ENCODE measurements at places on chromosomes 6 and 20.

DNA sequence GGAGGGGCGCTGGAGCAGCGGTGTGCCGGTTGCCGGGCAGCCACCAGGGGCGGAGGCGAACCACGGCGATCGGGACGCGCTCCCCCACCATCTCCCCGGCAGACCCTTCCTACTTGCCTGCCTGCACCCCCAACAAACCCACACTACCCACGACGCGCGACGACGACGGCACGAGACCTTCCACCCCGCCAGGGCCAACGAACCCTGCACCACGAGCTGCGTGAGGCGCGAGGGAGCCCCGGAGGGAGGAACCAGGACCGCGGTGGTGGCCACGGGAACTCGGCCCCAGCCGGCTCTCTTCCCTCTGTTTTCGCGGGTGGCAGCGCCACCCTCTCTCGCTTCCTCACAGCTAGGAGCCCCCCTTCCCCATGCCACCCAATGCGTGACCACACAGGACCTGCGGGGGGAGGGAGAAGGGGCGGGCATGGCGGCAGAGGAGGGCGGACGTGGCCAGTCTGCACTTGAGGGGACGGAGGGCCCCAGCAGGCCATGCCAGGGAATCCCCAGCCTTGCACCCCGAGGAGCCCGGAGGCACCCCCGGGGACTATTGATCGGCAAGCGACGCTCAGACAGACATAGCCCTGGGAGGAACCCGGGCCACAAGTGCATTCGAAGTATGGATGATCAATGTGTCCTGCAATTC, 1516.4 kb upstream of the DEFB115 start:
- no peak for DNase-seq

GRCh38 chr6:50128420-50129005, 78.8 kb upstream of the DEFB112 start:
- no peak for DNase-seq

- no peak for DNase-seq
Observed at GRCh38 chr6:25142506-25142905, 136.7 kb upstream of the CARMIL1 start.

GRCh38 chr20:15375836-15376235, 1038.4 kb upstream of the FLRT3 start:
- DNase-seq: no peak

- no peak for DNase-seq
Observed at GRCh38 chr20:53170196-53170595, 198.0 kb downstream of the TSHZ2 start.

GRCh38 chr6:137693711-137694110, 173.3 kb upstream of the TNFAIP3 start:
- no peak for DNase-seq

GRCh38 chr6:135798751-135799515, 52.6 kb upstream of the PDE7B start:
- DNase-seq: no peak

DNA sequence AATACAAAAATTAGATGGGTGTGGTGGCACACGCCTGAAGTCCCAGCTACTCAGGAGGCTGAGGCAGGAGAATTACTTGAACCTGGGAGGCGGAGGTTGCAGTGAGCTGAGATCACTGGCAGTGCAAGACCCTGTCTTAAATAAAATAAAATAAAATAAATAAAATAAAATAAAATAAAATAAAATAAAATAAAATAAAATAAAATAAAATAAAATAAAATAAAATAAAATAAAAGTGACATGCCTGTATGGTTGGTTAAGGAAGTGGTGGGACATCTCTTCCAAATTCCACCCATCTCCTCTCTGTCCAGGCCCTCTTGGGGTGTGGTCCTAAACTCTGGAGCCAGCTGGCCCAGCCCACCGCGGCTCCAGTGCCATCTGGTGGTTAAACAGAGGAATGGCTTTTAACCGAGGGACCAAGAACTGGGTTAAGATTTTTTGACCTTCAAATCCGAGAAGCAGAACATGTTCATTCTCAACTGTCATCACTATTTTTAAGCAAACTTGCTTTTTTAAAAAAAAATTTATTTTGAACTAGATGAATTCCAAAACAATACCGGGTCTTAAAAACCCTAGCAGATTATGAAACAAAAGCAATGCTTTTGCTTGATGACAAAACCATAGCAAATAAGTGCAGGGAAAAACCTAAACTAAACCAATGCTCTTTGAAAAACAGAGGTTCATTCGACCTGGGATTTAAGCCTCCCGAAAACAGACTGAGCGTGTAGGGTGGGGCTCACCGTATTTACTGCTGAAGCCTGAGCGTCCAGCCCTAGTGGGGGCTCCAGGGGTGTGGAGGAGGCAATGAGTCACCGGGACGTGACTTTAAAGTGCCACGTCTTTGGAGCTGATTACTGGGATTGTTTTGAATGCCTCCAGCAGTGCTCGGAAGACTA, 68.8 kb downstream of the CDC5L start:
- peak; percentile 32 for DNase-seq

DNA sequence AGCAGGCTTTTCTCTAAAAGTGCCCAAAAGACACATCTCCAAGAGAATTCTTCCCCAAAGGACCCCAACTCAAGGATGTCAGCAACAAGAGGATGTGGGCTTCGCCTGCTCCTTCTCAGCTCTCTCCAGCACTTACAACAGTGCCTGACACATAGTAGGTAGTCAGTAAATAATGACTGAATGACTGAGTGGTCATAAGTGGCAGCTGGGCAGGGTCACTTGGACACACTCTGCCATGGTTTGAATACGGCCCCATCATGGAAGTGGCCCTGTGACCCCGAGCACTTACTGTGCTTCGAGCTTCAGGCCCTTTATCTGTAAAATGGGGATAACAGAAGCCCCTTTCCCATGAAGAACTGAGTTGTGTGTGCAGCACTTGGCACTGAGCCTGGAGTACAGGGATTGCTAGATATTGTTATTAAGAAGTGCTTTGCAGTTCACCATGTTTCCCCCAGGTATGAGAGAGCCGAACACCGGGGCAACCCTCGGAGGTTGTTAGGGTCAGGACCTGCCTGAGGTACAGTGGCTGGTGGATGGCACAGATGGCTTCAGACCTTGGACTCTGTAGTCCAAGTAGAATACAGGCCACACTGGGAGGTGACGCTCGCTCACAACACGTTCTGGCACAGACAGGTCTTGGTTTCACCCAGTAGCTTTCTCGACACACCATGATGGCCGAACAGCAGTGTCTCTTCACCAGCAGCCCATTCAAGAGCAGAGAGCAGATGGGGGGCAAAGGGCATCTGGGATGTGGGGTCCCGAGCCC, 56.0 kb downstream of the NOL4L start:
- no peak for DNase-seq

GRCh38 chr20:21156266-21156665, 30.4 kb downstream of the KIZ start:
- DNase-seq: no peak

DNA sequence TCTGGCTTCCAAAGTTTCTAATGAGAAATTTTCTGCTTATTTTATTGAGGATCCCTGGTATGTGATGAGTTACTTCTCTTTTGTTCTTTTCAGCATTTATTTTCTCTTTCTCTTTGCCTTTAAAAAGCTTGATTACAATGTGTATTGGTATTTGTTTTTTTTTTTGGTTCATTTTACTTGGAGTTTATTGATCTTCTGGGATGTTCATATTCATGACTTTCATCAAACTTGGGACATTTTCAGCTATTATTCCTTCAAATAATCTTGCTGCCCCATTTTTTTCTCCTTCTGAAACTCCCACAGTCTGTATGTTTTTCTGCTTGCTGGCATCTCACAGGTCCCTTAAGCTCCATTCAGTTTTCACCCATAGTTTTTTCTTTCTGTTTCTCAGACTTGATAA, 102.4 kb downstream of the PRDM13 start:
- no peak for DNase-seq

DNA sequence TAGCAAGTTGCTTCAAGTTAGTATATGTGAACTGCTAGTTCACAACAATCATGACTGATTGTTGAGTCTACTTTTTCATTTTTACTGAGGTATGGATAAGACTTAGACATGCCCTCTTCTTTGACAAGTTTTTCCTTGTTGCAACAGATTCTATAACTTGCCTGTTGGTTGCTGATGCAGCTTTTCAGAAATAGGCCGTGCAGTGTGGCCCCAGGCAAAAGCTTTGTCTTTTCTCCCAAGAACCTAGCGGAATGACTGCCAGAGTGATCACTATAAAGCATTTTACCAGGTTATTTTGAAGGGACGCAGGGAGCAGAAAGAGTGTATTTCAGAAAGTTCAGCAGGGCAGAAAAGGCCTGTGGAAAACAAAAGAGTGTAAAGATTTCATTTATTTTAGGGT, 16.0 kb downstream of the HECA start:
- DNase-seq: no peak

DNA sequence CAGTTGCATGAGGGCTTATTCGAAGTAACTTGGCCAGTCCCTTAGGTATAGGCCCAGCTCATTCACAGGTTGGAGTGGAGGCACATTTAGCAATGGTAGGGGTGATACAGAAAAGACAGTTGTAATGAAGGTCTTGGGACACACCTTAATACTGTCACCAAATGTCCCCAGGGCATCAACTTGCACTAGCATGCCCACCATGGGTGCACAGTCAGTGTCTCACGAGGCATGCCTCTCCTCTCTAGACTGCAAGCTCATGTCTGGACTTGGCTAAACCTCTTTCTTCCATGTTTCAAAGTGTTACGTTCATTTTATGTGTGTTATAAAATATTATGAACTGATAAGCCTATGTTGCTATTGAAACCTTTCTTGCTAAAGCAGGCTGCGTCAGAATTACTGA, 124.0 kb upstream of the ECI2 start:
- no peak for DNase-seq

- DNase-seq: peak; percentile 88
Observed at GRCh38 chr6:37705239-37706051, 7.8 kb upstream of the MDGA1 start.

DNA sequence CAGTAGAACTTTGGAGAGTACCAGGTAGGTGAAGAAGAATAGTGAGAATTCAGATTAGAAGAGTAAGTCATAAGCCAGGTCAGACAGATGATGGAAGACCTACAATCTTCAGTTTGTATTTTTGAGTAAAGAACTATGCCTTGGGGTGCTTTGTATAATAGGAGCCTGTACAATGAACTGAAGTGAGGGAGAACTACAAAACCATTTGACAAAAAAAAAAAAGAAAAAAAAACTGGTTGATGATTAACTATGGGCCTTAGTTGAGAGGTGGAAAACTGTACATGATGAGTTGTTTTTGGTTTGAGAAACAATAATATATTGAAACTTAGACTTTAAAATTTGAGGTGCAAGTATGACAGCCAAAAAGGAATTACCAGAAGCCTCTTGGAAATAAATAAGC, 25.7 kb downstream of the VTA1 start:
- DNase-seq: no peak

DNA sequence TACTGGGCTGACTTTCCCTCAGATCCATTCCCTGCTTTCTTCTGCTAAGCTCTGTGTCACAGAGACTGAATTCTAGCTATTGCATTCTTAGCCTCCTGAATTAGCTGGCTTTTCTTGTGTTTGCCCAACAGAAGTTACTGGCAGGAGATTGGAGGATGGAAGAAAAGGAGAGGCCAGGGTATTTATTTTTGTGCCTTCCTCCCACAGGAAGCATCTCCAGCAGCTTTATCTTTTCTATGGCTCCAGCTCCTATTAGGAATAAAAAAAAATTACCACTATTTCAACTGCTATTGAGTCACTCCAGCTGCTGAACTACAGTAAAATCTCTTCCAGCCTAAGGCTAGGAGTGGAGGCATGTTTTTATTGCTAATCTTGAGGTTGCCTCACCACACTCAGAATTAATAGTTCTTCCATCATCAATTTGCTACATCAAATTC, 492.4 kb downstream of the RFPL4B start:
- DNase-seq: no peak

GRCh38 chr20:50758469-50758868, 27.1 kb downstream of the PARD6B start:
- DNase-seq: no peak

- DNase-seq: no peak
Observed at GRCh38 chr20:9300080-9300479, 214.3 kb upstream of the LAMP5 start.

DNA sequence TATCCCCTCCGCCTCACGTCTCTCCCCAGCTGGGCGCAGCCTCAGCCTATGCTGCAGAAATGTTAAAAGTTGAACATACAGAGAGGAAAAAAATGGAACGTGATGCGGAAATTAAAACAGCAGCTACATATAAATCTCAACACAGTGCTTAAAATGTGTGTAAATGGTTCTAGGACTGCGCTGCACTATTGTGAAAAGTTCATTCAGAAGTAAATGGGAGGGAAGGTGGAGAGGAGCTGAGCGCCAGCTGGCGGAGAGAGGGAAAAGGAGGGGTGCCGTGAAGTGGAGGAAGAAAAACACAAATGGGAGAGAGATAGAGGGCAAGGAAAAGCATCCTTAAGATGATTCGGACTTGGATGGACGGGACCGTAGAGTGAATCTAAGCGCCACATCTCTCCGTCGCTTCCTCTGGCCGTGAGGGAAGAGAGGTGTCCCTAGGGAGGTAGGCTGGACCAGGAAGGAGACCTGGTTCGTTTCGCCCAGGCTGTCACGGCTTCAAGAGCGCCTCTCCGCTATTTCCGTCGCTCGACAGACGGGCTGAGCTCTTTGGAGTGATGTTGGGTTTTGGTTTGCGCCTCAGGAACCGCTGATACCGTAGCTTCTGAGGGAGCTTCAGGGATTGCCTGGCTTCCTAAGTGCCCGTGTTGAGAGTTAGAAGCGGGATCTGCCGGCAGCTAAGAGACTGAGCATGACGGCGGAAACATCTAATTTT, 113.7 kb downstream of the TRIM27 start:
- DNase-seq: no peak

DNA sequence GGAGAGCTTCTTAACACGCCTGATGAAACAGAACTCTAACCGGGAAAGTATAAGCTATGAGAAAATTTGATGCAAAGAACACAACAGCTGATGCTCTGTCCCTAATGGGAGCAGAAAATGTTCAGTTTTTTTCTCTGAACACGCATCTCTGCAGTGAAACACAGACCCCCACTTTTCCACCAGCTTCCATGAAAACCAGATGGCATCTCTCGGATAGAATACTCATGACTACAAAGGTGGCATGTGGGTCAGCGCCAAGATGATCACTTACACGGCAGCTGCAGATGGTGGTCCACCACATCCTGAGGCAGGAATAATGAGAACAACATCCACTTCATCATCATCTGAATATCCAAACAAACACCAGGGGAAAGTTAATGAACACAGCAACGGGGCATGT, 85.2 kb upstream of the CNR1 start:
- no peak for DNase-seq

GRCh38 chr6:129393654-129394053, 316.3 kb downstream of the ARHGAP18 start:
- no peak for DNase-seq

- DNase-seq: no peak
Observed at GRCh38 chr6:70901324-70901723, 55.5 kb downstream of the B3GAT2 start.

- DNase-seq: no peak
Observed at GRCh38 chr6:130229645-130230044, 6.9 kb upstream of the SAMD3 start.

- no peak for DNase-seq
Observed at GRCh38 chr20:24673678-24674570, 204.5 kb downstream of the SYNDIG1 start.

- DNase-seq: no peak
Observed at GRCh38 chr20:55800552-55801245, 204.6 kb downstream of the CBLN4 start.

- no peak for DNase-seq
Observed at GRCh38 chr6:92944132-92944531, 475.2 kb downstream of the EPHA7 start.

GRCh38 chr6:112027942-112028674, 25.8 kb upstream of the CCN6 start:
- peak; percentile 26 for DNase-seq

GRCh38 chr6:112289038-112289566, 34.7 kb upstream of the LAMA4 start:
- DNase-seq: no peak

- no peak for DNase-seq
Observed at GRCh38 chr20:1206366-1207148, 3.3 kb downstream of the C20orf202 start.

- DNase-seq: no peak
Observed at GRCh38 chr20:32034581-32035425, 17.2 kb upstream of the HCK start.

Measured in Peyer's patch (tissue), 4 donors.